CMK (cell line): ENCODE measurements at places on chromosomes 7 and 10.

- no peak for DNase-seq
Observed at GRCh38 chr10:107546284-107546683, 381.8 kb upstream of the SORCS1 start.

- no peak for DNase-seq
Observed at GRCh38 chr7:25802473-25802872, 349.5 kb upstream of the NFE2L3 start.

- no peak for DNase-seq
Observed at GRCh38 chr10:86446987-86447386, 74.6 kb downstream of the WAPL start.

GRCh38 chr7:79290398-79290797 is 163.1 kb downstream of the MAGI2 start:
- DNase-seq, result no peak

- DNase-seq, result no peak
Observed at GRCh38 chr10:110399106-110399964, 94.6 kb upstream of the SMNDC1 start.

- DNase-seq, result no peak
Observed at GRCh38 chr10:82826132-82826531, 951.1 kb downstream of the NRG3 start.

DNA sequence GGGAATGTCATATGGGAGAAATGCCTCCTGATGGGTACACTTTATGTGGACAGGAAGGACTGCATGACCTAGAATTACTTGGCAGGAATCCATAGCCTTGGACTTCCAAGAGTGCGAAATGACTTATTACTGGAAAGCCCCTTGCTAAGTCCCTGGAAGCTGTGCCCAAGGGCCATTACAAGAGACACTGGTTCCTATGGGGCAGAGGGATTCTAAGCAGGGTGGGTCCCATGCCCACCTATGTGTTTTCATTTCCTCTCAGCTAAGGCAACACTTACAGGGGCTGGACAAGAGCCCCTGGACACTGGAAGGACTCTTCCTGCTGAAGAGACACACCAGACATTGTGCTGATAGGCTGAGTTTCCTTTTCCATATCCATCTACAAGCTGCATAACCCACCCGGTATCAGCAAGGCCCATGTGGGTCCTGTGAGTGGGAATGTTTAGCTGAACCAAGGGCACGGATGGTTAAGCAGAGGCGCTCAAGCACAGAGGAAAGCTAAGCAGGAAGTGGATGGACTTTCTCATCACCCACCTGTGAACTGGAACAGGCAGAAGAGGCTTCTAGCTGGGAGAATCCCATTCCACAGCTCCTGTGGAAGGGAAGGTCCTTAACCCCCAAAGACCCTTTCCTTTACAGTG is 56.2 kb downstream of the XPNPEP1 start:
- DNase-seq, result no peak

- no peak for DNase-seq
Observed at GRCh38 chr7:21169667-21170580, 258.0 kb upstream of the SP4 start.

DNA sequence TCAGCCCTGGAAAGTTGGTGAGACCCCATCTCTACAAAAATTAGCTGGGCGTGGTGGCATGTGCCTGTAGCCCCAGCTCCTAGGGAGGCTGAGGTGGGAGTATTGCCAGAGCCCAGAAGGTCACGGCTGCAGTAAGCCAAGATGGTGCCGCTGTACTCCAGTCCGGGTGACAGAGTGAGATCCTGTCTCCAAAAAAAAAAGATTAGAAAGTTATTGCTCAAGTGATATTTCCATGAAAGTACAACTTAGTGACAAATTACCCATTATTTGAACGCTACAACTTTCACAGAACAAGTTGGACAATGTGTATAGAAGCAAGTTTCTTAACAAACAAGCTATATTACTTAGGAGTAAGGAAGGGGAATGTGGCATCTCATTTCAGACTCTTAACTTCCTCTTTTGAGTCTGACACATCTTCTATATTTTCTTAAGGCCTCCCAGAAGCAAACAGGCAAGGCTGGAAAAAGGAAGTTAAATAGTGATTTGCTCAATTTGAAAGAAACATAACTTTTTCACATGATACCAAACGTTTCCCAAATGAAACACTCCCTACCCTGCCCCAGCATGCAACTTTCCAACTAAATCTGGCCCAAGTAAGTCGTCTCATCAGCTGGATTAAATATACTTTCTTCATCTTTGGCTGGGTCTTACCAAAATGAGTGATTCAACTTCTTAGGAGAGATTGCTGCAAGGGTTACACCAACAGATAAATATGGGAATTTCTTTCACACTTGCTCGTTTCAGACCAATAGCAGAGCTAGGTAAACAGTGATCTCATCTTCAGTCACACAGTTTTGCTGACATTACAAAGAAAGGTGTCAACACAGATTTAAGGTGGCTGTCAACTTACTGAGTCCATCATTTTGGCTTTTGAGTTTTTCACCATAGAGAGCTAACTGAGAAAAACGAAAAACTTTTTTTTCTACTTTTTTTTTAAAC is 66.3 kb upstream of the KLF6 start:
- DNase-seq, result no peak

- DNase-seq, result no peak
Observed at GRCh38 chr7:99730238-99730810, 4.7 kb downstream of the CYP3A7 start.

- no peak for DNase-seq
Observed at GRCh38 chr10:1465993-1466764, 271.1 kb downstream of the ADARB2 start.

GRCh38 chr7:48171202-48171601 is at the start of gene ABCA13:
Gene ABCA13 (plus strand): TSS chr7:48171458. CDS start chr7:48171484, 26 bp downstream.
- DNase-seq, result no peak

DNA sequence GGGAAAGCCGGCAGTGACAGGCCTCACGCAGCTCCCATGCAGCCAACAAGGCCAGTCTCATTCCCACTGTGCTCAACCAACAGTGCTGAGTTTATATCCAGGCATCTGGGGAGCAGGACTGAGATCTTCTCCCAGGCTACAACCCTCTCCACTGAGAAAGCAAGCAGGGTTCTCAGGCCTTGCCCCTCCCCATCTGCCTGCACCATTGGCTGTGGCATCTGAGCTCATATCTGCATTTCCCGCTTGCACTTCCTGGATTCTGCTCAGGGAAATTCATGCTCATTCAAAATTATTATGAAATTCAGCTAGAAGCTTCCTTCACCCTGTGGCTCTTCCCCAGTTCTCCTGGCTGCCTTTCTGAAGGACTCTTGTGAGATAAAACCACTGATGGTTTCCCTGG is 1029.0 kb downstream of the GRM8 start:
- no peak for DNase-seq

DNA sequence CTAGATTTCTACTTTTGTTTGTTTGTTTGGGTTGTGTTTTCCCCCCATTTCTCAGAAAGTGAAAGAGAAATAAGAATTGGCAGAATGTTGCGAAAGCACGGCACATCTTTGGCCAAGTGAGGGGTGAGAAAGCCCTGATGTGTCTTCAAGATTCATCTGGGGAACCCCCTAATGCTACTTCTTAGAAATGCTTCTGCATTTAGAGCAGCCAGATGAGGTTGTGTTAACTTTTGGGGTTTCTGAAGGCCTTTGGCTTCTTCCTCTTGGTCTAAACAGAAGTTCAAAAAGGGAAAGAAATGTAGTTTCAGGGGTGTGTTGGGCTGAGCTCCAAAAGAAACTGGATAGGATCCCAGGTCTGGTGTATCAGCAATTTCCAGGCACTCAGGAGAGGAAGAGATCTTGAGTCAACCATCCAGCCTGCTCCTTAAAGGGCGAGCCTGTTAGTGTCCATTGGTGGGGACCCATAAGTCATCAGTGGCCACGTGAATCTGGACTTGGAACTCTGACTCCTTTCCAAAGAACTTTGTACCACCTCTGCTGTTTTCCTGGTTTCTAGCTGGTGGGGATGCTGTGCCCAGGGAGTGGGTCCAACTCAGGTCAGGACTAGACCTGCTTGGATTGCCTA is 6.5 kb downstream of the DUSP5 start:
- DNase-seq, result no peak

- DNase-seq, result no peak
Observed at GRCh38 chr7:23467806-23468525, 2.3 kb downstream of the IGF2BP3 start.

DNA sequence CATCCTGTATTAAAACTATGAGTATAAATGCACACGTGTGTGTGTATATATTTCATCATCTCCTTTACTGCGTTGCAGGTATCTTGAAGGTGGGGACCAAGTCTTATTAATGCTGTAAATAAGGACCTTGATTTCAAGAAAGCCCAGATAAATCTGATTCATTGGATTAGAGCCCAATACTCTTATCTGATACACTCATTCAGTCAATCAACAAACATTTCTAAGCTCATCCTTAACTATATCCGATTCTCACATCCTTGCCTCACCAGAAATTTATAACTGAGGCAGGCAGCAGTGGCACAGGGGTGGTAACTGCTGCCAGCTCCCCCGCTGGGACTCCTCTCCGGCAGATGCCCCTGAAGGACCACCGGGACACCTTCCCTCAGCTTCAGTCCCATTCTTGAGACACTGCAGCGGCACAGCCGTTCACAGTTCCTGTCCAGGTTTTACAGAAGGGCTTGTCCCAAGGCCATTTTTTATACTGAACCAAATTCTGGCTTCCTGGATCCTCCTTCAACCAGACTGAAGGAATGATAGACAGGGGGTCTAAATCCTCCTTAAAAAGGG is 54.0 kb downstream of the BRI3 start:
- no peak for DNase-seq

- DNase-seq, result no peak
Observed at GRCh38 chr10:19451356-19451755, 364.9 kb upstream of the PLXDC2 start.

DNA sequence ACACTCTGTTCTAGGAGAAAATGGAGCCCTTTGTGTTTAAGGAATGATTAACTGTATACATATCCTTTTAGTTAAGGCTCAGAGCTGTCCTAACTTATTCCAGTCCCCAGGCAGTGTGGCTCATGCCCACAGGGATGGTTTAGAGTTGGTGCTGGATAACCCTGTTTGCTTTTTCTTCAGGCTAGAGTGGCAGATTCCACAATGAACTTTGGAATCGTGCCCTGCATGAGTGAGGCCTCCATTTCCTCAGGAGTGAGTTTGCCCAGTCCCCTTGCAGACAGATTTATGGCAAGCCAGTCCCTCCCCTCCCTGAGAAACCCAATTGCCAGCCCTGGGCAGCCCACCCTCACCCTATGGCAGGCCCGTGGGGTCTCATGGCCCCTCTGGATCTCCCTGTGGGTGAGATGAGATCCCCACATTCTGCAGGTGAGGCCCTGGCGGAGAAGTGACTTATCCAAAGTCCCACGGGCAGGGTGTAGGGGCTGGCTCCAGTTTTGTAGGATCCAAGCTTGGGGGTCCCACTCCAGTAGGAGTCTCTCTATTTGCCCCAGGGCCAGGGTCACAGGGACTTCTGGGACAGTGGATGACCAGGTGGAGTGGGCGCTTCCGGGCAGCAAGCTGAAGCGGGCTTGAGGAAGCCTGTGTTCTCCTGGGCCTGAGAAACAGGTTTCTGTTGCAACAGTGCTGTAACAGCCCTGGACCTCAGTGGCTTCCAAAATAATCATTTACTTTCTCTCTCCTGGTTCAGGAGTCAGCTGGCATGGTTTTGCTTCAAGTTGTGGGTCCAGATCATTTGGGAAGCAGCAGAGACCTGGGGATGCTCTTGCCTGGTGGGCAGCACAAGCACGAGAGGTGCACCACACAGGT is 9.0 kb upstream of the COMTD1 start:
- DNase-seq, result no peak
